Cerebellum (tissue), 4 donors: ENCODE measurements at places on chromosomes 4 and X. TPM values are rescaled to one million over a fixed set of nuclear protein-coding genes. Genes with fewer than 3 reads are reported as not detected.

DNA sequence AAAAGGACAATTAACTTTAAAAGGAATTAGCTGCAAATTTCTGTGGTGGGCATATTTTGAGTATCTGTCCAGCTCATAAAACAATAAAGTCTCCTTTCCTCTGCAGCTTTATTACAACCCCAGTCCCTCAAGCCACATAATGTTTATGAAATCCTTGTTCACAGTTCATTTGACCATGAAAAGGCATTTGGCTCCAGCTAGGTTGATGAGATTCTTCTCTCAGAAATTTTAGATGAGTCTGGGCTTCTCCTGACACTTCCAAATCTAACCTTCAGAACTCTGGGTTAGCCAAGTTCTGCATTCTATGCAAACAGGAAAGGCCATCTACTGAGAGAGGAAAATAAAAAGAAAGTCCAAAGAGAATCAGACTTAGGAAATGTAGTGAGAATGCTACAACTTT lies 156.8 kb downstream of the GRXCR1 start:
- DNase-seq: no peak

- no peak for DNase-seq
Measured at GRCh38 chr4:8694651-8695151, 102.1 kb downstream of the CPZ start.

DNA sequence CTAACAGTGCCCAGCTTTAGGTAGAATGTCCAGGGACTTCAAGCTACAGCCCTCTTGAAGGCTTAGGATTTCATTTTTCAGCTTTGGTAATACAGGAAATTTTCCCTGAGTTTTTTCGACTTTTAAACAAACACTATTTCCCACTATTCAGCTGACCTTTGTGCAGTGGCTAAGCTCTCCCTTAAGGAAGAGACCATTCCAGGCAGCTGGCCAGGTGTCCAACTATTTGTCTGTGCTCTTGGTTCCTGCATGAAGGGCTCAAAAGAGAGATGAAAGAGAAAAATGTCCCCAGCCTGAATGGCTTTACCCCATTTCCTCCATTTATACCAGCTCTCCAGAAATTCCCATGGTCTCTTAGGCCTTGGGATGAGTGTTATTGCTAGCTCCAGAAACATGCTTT lies 111.9 kb upstream of the KLF8 start:
- no peak for DNase-seq

ALPK1 gene
- 7.2 TPM for total RNA-seq
